ENCODE measurements at places on chromosomes 16 and 17. TPM values are rescaled to one million over a fixed set of nuclear protein-coding genes. Genes with fewer than 3 reads are reported as not detected.

FAM20A gene
- total RNA-seq: 7.6 TPM

NPIPB13 gene
- 0.18 TPM for total RNA-seq

NAA38 gene
- 118 TPM for total RNA-seq

ZNF629 gene
- total RNA-seq: 13.8 TPM

CMTM2 gene
- not detected for total RNA-seq

KCNH4 gene
- not detected for total RNA-seq

KRT24 gene
- not detected for total RNA-seq

MRPL12 gene
- total RNA-seq: 94.3 TPM

SCIMP gene
- total RNA-seq: not detected

NPIPA5 gene
- 5.8 TPM for total RNA-seq

NDUFAB1 gene
- 199 TPM for total RNA-seq

HERPUD1 gene
- 133 TPM for total RNA-seq

ARL5C gene
- not detected for total RNA-seq

KRTAP1-4 gene
- not detected for total RNA-seq

WNK4 gene
- 13.6 TPM for total RNA-seq

TMEM100 gene
- total RNA-seq: 1.4 TPM

CBFA2T3 gene
- not detected for total RNA-seq

RAI1 gene
- 10.5 TPM for total RNA-seq

CRYBA1 gene
- total RNA-seq: not detected

VMO1 gene
- not detected for total RNA-seq

ABCA6 gene
- total RNA-seq: 14.2 TPM

HCRT gene
- total RNA-seq: not detected

RBFOX1 gene
- not detected for total RNA-seq

ITPRIPL2 gene
- 29.6 TPM for total RNA-seq

TP53TG3F gene
- not detected for total RNA-seq

GAN gene
- 4.3 TPM for total RNA-seq

CBLN1 gene
- total RNA-seq: not detected

NKD1 gene
- total RNA-seq: not detected

KCNAB3 gene
- total RNA-seq: 1.2 TPM

C16orf74 gene
- 27.8 TPM for total RNA-seq

GLP2R gene
- total RNA-seq: not detected

DPEP3 gene
- not detected for total RNA-seq

SLC47A1 gene
- 0.86 TPM for total RNA-seq

FOXC2 gene
- total RNA-seq: 0.53 TPM

HOXB5 gene
- not detected for total RNA-seq

RETREG3 gene
- 46.4 TPM for total RNA-seq

PLA2G10 gene
- not detected for total RNA-seq

ZNF646 gene
- 6.9 TPM for total RNA-seq

RNF222 gene
- not detected for total RNA-seq

KRTAP17-1 gene
- total RNA-seq: not detected

KRT15 gene
- 13.8 TPM for total RNA-seq

TTYH2 gene
- total RNA-seq: 11.8 TPM

TTLL6 gene
- not detected for total RNA-seq

OR1F1 gene
- total RNA-seq: not detected

WNT3 gene
- 2.3 TPM for total RNA-seq

GRIN2C gene
- total RNA-seq: not detected

PIK3R6 gene
- not detected for total RNA-seq

LDAF1 gene
- 54.4 TPM for total RNA-seq

ZKSCAN2 gene
- 2.3 TPM for total RNA-seq

TBC1D3 gene
- total RNA-seq: not detected

ALDH3A1 gene
- not detected for total RNA-seq

OTOA gene
- total RNA-seq: not detected

CIBAR2 gene
- total RNA-seq: not detected

HAS3 gene
- under 0.01 TPM for total RNA-seq

METRNL gene
- 72.1 TPM for total RNA-seq

TMEM114 gene
- not detected for total RNA-seq
